ENCODE measurements at places on chromosomes 2 and 18.

DNA sequence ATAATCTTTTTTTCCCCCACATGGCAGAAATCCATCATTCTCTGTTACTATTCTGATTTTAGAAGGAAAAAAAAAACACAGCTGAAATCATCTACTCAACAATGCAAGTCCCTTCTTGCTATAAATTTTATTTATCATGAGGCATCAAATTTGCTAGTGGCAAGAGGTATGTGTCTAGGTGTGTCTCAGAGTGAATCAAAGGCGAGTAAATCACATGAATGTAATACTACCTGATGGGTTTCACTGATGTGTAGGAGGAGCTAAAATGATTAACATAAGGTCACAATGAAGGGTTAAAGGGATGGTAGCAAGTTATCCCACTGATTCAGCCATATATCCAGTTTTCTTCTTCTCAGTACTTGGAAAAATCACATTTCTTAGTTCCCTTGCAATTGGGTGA is 24.5 kb upstream of the PELI1 start:
- DNase-seq = no peak

- DNase-seq = no peak
These were observed 46.3 kb downstream of the CDC42EP3 start for GRCh38 chr2:37625156-37625555.

DNA sequence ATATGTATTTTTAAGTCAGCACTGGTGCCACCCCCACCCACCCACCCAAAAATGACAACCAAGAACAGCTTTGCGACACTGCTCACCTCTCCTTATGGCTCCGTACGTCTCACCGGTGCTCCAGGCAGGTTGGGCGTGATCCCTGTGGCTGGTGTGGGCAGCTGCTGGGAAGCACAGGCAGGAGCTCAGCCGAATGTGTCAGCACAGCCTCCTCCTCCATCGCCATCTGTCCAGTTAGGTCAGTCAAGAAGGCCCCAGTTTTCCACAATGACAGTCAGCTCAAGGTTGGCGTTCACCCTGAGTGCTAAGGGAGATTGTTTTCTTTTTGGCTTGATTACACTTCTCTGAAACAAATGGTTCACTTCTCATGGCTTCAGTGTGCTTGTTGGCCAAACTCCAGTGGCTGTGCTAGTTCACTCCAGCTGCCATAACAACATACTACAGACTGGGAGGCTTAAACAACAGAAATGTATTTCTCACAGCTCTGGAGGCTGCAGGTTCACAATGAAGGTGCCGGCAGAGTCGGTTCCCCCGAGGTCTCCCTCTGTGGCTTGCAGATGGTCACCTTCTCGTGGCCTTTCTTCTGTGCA is 30.2 kb downstream of the AMER3 start:
- DNase-seq = no peak

- no peak for DNase-seq
These were observed 151.8 kb downstream of the WDPCP start for GRCh38 chr2:63436488-63436887.

- no peak for DNase-seq
These were observed 5.7 kb downstream of the SLC5A7 start for GRCh38 chr2:107992069-107992468.

DNA sequence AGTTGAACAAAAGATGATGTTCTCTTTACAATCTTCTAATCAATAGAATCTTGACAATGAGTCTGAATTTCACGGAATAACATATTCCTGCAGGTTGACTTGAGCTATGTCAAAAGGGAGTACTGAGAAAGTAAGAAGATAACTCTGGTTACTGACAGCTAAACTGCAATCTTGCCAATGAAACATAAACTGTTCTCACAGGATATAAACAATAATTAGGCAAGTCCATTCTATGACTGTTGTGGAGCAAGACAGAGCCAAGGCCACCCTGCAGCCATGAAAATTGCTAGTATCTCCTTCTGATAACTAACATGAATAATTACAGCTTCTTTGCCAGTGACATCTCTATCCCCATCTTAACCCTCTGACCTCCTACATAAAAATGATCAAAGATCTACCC is 6.3 kb upstream of the RPRD1A start:
- no peak for DNase-seq

- DNase-seq = no peak
These were observed 145.0 kb upstream of the PELI1 start for GRCh38 chr2:64289251-64289650.

- DNase-seq = no peak
These were observed 14.6 kb downstream of the SLC4A3 start for GRCh38 chr2:219642069-219642454.

- no peak for DNase-seq
These were observed 8.0 kb downstream of the PDCD1 start for GRCh38 chr2:241850544-241851324.

GRCh38 chr18:3117493-3118192 is 102.1 kb downstream of the MYOM1 start:
- DNase-seq = no peak

GRCh38 chr2:60549928-60550177 is 3.6 kb downstream of the BCL11A start:
- no peak for DNase-seq

GRCh38 chr2:72750977-72751639 is 74.7 kb downstream of the EXOC6B start:
- no peak for DNase-seq

GRCh38 chr2:30300122-30300455 is 68.8 kb downstream of the LBH start:
- no peak for DNase-seq

- no peak for DNase-seq
These were observed 94.4 kb downstream of the LYPD6B start for GRCh38 chr2:149132901-149133300.

GRCh38 chr2:199278099-199278498 is 179.6 kb downstream of the SATB2 start:
- no peak for DNase-seq
